ENCODE measurements at places on chromosomes 5 and 9.

DNA sequence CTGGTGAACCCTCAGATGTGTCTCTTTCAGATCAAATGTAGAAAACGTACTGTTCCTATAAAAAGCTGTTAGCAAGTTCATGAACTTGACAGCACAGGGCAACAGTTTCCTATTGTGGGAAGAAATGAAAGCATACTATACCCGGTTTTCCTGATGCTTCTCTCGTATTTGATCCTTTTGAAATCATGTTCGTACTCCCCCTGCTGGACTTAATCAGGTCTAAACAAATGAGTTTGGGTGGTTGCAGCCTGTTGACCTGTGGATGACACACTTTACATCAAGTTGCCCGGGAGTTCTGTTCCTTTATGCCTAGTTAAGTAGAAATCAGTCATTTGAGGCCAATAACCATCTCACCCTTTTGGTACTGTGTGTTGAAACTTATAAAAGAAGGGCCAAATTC, 1992.3 kb downstream of the MAT2B start:
- DNase-seq: no peak

GRCh38 chr9:81902626-81903025, 25.6 kb upstream of the SPATA31D4 start:
- DNase-seq: no peak

DNA sequence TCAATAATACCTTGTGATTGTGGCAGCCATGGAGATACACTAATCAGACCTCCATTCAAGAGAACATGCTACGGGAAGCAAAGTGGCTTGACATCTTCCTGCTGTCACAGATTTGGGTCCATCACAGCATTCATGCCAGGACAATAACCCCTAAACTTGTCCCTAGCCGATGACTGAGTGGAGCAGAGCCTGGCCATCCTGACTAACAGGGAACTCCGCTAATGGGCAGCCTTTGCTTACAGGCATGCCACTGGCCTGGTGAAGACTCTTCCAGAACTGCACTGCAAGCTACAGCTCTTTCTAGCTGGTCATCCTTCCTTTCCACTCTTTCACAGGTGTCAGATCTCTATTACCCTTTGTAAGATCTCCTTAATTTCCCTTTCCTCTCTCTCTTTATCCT, 16.0 kb downstream of the FAM174A start:
- no peak for DNase-seq

DNA sequence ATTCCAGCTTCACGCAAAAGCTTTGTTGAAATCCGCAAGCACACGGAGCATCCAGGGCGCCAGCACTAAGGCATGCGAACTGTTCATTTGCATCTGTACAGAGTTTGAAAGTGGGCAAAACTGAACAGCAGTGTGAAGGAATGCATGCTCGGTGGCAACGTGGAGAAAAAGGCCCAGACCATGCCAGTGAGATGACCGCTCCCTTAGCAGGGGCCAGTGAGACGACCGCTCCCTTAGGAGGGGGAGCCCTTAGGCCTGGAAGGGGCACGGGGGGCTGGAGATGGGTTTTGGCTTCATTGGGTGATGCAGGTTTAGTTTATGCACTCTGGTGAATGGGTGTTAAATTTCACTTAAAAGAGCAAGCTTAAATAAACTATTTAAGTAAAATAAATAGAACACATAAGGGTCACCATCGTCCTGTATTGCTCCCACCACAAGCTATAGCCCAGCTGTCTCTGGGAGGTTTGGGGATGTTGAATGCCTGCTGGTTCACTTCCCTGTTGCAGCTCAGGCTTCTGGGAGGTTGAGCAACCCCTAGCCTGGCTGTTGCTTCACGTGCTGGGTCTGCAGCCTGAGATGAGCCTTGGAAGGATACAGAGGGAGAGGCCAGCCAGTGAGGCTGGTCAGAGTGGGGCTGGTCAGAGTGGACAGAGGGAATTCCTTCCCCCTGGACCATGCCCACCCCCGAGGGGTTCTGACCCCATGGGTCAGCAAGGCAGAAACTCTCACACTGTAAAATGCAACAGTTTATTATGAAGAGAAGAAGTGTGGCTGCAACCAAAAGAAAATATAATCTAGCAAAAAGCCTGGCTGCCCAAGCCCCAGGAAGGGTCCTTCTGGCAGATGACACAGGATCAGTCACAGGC, 4.6 kb upstream of the FCN1 start:
- DNase-seq: no peak

DNA sequence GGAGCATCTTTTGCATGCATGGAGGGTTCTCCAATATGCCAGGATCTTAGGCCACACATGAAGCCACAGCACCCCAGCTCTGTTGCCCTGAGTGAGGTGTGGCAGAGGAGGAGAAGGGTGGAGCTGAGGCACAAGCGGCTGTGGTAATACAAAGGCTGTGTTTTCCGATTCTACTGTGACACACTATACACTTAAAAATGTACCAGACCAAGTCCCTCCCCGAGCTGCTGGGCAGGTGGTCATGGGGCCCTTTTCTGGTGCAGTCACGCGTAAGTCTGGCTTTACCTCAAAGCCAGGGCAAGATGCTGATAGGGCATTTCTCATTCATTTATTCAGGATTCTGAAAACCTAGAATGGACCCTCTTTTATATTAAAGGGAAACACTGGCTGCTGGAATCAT, 3.7 kb downstream of the ADGRV1 start:
- DNase-seq: no peak

- DNase-seq: no peak
Observed at GRCh38 chr5:53733853-53734252, 173.4 kb downstream of the NDUFS4 start.

GRCh38 chr9:110103257-110103656, 104.7 kb downstream of the C9orf152 start:
- DNase-seq: no peak

DNA sequence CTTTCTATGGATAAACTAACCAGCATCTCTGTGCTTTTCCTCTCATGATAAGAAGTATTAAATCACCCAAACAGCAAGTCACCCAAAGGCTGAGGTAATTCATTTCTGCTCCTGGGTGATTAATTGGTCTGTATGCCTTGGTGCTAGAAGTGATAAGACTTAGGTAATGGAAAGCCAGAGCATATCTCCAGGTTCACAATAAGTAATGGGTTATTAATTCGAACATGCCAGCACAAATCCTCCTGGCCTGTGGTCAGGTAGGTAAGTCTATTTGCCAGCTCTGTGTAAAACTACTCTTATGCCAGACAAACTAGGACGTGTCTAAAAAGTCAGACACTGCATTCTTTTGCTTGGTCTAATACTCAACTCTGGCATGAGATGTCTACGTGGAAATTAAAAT, 11.2 kb upstream of the ENC1 start:
- DNase-seq: no peak

DNA sequence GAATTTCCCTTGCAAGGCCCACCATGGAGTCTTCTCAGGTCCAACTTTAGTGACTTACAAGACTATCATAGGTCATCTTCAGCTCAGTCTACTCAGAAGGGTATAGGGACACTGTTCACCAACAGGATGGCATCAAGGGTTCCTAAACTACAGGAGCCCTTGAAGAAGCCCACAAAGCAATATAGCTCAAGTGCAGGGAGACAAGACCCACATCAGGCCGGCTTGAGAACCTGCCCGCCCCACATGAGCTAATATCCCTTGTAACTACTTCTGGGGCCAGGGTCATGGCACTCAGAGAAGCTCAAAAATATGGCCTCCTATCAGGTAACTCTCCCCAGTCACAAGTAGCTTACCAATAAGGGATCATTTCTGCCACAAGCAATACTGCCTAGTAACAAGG, 249.9 kb downstream of the CDK5RAP2 start:
- no peak for DNase-seq

GRCh38 chr5:65307931-65308330, 173.8 kb downstream of the ADAMTS6 start:
- DNase-seq: no peak

DNA sequence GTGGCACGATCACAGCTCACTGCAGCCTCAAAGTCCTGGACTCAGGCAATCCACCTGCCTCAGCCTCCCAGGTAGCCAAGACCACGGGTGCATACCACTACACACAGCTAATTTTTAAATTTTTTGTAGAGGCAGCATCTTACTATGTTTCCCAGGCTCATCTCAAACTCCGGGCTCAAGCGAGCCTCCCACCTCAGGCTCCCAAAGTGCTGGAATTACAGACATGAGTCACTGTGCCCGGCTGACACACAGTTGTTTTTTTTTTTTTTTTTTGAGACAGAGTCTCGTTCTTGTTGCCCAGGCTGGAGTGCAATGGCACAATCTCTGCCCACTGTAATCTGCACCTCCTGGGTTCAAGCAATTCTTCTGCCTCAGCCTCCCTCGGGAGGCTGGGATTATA, 70.1 kb upstream of the CNOT6 start:
- DNase-seq: no peak

DNA sequence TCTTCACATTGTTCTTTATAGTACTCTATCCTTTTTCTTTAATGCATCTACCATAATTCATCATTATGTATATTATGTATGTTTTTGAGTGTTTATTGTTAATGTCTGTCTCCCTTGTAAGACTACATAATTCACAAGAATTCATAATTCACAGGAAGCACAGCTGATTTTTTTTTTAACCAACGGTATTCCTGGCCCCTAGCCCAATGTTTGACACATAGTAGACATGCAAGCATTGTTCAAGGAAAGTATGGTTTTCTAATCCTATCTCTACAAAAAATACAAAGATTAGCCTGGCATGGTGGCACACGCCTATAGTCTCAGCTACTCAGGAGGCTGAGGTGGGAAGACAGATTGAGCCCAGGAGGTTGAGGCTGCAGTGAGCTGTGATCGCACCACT, 160.6 kb downstream of the PPP2R2B start:
- no peak for DNase-seq

- no peak for DNase-seq
Observed at GRCh38 chr5:44935871-44936270, 127.1 kb downstream of the MRPS30 start.

DNA sequence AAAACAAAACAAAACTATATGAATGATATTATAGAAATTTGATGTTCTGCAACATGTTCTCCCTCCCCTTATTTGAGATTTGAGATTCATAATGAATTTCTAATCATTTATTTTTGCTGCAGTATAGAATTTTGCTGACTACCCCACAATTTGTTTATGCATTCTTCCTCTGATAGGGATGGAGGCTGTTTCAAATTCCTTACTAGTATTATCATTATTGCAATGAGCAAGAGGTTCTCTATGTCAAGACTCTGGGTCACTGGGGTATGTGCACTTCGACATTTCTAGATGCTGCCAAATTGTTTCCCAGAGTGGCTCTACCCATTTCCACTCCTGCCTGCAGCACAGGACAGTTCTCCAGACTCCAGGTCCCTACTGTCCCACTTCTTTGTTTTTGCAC, 54.9 kb upstream of the DAB2IP start:
- no peak for DNase-seq

Data from non-pigmented ciliary epithelial cell (primary cell).